ENCODE measurements at places on chromosomes 13 and 19. TPM values are rescaled to one million over a fixed set of nuclear protein-coding genes. Genes with fewer than 3 reads are reported as not detected.

- H3K27me3 ChIP-seq = no peaks in the 10 kb centered on the region
- no peak overlapping the region for H3K27ac ChIP-seq
- H3K36me3 ChIP-seq = peaks cover 20% of the 10 kb centered on the region
- H3K4me1 ChIP-seq = peaks cover 3% of the 10 kb centered on the region
- no peak overlapping the region for H3K4me3 ChIP-seq
- no peak for DNase-seq
Observed at GRCh38 chr19:10667867-10668266, 13.7 kb downstream of the ILF3 start.

DNA sequence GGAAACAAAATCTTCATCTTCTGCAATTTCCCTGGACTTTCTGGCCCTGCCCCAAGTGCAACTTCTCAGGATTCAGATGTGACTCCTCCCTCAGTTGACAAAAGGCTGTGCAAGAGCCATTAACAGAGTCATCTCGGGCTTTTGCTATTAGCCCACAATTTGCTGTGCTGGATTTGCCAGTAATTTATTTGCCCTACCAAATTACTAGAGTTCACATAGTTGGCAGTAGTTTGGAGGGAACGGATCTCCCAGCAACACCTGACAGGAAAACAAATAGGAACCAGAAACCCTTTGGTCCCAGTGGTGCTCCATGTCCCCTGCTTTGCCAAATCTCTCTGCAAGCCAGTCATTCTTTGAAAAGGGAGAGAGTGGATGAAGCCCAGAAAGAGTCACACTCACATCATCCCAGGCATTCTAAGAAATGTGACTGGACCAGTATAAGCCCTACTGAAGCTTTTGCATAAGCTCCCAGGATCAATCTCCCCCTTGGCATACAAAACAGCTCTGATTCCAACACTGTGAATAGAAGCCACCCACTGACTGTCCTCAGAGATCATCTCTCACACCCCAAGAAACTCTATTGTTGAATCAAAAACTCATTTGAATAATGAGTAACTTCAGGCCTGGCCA is 350.1 kb upstream of the NBEA start:
- H3K36me3 ChIP-seq = no peaks in the 10 kb centered on the region
- no peaks in the 10 kb centered on the region for H3K4me1 ChIP-seq
- DNase-seq = no peak
- no peak overlapping the region for H3K4me3 ChIP-seq

Gene ZNF324B
- total RNA-seq = 2.2 TPM

GRCh38 chr13:65508338-65508737 is 1721.8 kb downstream of the PCDH9 start:
- H3K4me3 ChIP-seq = no peak overlapping the region
- H3K36me3 ChIP-seq = no peaks in the 10 kb centered on the region
- H3K4me1 ChIP-seq = no peaks in the 10 kb centered on the region
- no peaks in the 10 kb centered on the region for H3K27me3 ChIP-seq
- no peak overlapping the region for H3K27ac ChIP-seq

Gene DAZAP1
- 15.8 TPM for total RNA-seq

- DNase-seq = no peak
- no peaks in the 10 kb centered on the region for H3K27me3 ChIP-seq
- H3K27ac ChIP-seq = peak overlapping the region; percentile 57
- H3K36me3 ChIP-seq = no peaks in the 10 kb centered on the region
- H3K4me1 ChIP-seq = peaks cover 20% of the 10 kb centered on the region
Observed at GRCh38 chr13:76012091-76012721, 376.1 kb downstream of the LMO7 start.

- no peak for DNase-seq
- H3K4me3 ChIP-seq = no peak overlapping the region
- H3K36me3 ChIP-seq = no peaks in the 10 kb centered on the region
- no peaks in the 10 kb centered on the region for H3K27me3 ChIP-seq
Observed at GRCh38 chr13:102933122-102933521, 87.3 kb downstream of the ERCC5 start.

Gene ZNF324
- total RNA-seq = 2.1 TPM

Gene CGB3
- total RNA-seq = not detected

DNA sequence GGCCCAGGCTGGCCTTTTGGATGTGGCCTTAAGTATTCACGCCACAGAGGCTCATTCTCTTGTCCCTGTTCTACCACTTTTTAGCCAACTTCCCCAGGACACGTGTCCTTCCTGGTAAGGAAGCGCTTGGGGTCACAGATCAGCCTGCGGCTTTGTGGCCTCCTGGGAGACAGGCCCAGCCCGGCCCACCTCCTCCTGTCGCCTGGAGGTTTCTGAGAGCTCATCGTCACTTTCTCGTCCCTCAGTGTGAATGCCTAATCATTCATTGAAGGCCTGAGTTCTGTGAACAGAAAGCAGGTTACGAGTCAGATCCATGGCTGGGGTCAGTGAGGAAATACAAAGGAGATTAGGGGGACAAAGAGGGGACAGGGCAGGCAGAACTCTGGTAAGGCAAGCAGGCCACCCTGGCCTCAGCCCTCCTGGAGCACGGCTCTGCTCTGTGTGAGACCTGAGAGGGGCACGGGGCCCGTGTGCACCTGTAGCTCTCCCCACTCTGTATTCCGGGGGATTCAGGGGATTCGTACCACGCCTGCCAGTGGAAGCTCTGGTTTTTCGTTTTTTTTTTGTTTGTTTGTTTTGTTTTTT is 38.6 kb upstream of the TSHZ3 start:
- no peaks in the 10 kb centered on the region for H3K4me1 ChIP-seq
- no peaks in the 10 kb centered on the region for H3K27me3 ChIP-seq
- no peak for DNase-seq
- H3K4me3 ChIP-seq = no peak overlapping the region
- no peak overlapping the region for H3K27ac ChIP-seq
- no peaks in the 10 kb centered on the region for H3K36me3 ChIP-seq

DNA sequence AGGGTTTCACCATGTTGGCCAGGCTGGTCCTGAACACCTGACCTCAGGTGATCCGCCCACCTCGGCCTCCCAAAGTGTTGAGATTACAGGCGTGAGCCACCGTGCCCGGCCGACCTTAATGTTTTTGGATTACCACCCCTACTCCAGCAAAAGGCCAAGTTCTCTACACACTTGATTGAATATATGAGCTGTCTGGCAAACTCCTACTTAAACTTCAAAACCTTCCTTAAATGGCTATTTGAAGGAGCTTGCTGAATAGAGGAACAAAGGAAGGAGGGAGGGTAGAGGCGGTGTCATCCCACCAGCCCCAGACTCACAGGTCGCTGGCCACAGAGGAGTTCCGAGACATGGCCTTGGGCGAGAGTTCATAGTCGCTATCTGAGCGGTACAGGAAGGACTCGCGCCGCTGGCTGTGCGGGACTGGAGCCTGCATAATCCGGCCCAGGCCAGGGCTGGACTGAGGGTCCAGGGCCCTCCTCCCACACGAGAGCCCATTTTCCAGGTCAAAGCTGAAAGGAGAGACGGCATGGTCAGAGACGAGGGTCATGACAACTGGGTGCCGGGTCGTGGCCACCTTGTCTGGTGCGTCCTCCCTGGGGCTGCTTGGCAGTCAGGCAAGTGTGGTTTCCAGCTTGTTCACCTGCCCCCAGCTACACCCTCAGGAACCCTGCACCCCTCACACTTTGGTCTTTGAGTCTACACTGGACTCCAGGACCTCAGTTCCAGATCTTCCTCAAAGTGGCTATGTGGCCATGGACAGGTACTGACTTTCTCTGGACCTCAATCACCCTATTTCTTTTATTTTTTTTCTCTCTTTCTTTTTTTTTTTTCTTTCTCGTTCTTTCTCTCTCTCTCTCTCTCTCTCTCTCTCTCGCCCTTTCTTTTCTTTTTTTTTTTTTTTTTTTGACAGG is 4.2 kb downstream of the PDE4C start:
- H3K4me1 ChIP-seq = peaks cover 15% of the 10 kb centered on the region
- no peak for DNase-seq
- no peak overlapping the region for H3K4me3 ChIP-seq
- no peak overlapping the region for H3K27ac ChIP-seq
- H3K27me3 ChIP-seq = peaks cover 5% of the 10 kb centered on the region

DNA sequence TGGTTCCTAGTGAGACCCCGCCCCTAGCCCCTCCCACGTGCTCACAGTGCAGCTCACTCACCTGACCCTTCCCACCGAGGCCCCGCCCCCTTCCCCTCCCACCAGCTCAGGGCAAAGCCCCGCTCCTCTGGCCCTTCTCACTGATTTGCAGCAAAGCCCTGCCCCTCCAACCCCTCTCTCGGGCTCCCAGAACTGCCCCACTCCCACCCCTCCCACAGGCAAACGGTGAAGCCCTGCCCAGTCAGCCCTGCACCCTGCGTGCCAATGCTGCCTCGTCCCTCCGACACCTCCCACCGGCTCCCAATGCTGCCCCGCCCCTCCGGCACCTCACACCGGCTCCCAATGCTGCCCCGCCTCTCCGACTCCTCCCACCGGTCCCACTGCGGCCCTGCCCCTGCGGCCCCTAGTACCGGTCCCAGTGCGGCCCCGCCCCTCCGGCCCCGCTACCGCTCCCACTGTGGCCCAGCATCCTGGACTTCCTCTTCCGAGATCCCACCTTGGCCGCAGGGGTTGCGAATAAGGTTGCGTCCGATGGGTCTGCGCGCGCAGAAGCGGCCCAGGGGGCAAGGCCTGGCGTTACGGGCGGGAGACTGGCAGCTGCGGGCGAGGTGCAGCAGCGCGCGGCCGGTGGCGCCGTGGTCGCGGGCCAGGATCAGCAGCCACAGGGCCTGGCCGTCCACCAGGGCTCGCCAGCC is 834 bp downstream of the FBXO27 start:
- DNase-seq = peak; percentile 86
- peaks cover 6% of the 10 kb centered on the region for H3K36me3 ChIP-seq
- H3K27me3 ChIP-seq = no peaks in the 10 kb centered on the region
- H3K4me1 ChIP-seq = peaks cover 7% of the 10 kb centered on the region

DNA sequence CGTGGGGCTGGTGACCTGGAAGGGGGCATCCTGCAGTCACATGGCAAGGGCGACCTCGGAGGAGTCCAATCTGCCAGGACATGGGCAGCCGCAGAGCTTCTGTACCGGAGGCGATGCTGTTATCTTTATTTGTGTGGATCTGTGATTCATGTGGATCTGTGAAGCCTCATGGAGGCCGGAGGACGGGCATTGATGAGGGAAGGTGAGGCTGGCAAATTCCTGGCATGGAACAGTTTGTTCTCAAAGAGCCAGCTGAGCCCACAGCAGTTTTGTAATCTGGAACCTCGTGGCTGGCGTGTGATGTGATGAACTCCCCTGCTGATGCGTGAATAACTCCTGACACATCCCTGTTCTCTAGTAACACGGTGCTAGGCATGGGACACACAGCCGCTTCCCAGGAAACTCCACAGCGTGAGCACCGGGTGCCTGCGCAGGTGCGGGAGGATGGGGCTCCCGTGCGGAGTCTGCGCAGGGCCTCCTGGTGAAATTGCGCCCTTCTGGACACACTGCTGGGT is 40.4 kb downstream of the ATP11A start:
- no peak overlapping the region for H3K27ac ChIP-seq
- DNase-seq = no peak
- H3K36me3 ChIP-seq = no peaks in the 10 kb centered on the region
- H3K27me3 ChIP-seq = no peaks in the 10 kb centered on the region

DNA sequence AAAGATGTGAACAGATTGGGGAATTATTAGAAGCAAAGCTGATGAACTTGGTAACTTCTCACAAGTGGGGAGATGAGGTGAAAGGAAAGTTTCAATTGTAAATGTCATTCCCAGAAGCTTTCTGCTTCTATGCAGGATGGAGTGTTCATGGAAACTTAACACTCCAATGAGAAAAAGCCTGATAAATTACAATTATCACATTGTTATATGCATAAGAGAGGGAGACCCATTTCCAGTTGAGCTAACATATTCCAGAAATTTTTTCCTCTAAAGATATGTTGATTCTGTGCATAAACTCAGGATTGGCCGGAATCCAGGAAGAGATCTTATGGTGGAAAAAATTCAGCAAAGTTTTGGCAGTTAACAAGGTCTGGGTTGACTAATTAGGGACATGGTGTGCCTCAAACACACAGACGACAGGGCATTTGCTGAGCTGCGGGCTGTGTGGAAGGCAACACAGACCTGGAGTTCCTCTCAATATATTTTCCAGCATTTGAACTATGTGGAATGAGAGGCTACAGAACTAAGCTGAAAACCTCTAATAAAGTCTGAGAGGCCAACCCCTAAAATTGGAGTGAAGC is 64.9 kb upstream of the FGF14 start:
- no peaks in the 10 kb centered on the region for H3K27me3 ChIP-seq
- no peaks in the 10 kb centered on the region for H3K36me3 ChIP-seq
- DNase-seq = no peak
- no peaks in the 10 kb centered on the region for H3K4me1 ChIP-seq
- H3K27ac ChIP-seq = peak overlapping the region; percentile 8

Gene TDRD12
- 0.11 TPM for total RNA-seq

GRCh38 chr19:41341669-41342490 is 11.8 kb downstream of the TGFB1 start:
- H3K4me1 ChIP-seq = no peaks in the 10 kb centered on the region
- DNase-seq = no peak
- H3K36me3 ChIP-seq = peaks cover 58% of the 10 kb centered on the region

DNA sequence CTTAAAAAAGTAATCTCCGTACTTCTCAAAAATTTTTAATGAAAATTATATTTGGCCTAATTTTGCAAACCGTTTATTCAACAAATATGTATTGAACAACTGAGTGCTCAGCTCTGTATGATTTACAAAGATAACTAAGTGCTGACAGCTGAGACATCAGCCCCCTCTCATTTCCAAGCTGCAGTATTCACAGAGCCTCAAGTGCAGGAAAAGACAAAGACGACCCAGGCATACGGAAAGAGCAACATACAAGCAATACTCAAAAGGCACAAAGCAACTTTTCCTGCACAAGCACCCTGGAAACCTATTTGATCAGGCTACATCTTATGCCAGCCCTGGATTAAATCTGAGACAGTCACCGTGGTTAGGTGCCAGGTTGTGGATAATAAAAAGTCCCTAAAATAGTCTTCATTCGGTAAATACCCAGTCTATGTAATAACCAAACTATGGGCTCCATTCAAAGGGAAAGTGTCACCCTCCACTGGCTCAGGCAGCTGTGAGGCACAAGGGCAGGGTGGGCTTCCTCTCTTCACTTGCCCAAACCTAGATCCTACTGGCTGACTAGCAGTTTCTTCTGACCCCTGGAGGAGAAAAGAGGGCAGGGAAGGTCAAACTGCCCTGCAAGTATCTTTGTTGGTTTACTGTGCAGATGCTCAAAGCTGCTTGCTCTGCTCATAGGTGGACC is 65.5 kb downstream of the TBC1D4 start:
- H3K4me3 ChIP-seq = no peak overlapping the region
- H3K36me3 ChIP-seq = no peaks in the 10 kb centered on the region
- no peak for DNase-seq
- no peaks in the 10 kb centered on the region for H3K27me3 ChIP-seq

GRCh38 chr13:31242367-31242766 is 42.6 kb downstream of the B3GLCT start:
- no peaks in the 10 kb centered on the region for H3K27me3 ChIP-seq
- no peak overlapping the region for H3K4me3 ChIP-seq
- no peak for DNase-seq
- no peak overlapping the region for H3K27ac ChIP-seq
- H3K36me3 ChIP-seq = peaks cover 6% of the 10 kb centered on the region

Gene USP12
- 8.7 TPM for total RNA-seq

Gene MIA
- not detected for total RNA-seq

DNA sequence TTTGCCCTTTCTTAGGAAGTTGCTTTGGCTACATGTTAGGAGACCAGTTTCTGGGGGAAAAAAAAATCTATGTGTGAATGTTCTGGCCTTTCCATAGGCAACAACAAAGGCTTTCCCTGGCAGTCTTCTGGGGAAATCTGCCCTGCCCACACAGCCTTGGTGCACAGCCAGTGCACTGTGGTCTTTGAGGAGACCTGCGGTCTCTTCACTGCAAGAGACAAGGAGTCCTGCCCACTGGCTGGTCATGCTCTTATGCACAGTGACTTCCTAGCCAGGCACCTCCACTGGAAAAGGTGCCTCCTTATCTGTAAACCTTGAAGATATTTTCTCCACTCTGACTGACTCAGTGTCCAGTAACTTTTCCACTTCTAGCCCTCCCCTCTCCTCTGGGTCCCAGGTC is 155.1 kb downstream of the SUCLA2 start:
- DNase-seq = no peak
- H3K36me3 ChIP-seq = no peaks in the 10 kb centered on the region
- H3K27ac ChIP-seq = no peak overlapping the region
- no peaks in the 10 kb centered on the region for H3K4me1 ChIP-seq
